ENCODE measurements at places on chromosomes 4 and X.
A peak's percentile ranks its signal among the peaks of the same experiment; 100 is the strongest.

GRCh38 chrX:140766024-140766611 lies 56.6 kb downstream of the LINC00632 start:
- peak; percentile 53 for DNase-seq

- no peak for DNase-seq
These were observed 14.1 kb upstream of the CXCL6 start for GRCh38 chr4:73822389-73822788.

GRCh38 chr4:124325690-124326089 lies 386.8 kb downstream of the ANKRD50 start:
- DNase-seq = no peak

DNA sequence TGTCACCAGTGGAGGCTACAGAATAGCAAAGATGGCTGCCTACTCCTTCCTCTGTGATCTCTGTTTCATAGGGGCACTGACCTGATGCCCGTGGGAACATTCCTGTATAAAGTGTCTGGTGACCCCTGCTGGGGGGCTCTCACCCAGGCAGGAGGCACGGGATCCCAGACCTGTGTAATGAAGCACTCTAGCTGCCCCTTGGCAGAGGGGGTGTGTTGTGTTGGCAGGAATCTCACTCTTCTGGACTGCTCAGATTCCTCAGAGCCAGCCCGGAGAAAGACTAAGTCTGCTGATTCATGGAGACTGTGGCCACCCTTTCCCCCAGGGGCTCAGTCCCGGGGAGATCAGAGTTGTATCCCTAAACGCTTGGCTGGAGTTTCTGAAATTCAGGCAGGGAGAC lies 648.3 kb downstream of the SPRY1 start:
- DNase-seq = no peak

DNA sequence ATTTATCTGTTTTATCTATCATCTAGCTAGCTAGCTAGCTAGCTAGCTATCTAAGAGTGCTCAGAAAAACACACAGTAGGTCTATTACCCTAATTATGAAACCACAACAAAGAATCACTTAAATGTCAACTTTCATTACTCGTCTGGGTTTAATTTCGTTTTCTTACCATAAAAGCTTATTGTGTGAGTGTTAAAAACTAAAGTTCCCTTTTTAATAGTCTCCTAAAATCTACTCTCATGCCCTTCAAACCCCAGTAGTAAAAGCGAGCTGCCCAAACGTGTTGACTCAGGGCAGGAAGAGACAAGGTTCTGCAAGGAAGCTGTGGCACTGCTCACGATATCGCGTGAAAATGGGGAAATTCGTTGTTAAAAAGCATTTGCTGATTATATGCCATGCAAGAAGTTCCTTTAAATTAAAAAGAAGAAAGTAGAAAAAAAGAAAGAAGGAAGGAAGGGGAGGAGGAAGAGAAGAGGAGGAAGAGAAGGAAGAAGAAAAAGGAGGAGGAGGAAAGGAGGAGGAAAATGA lies 595 bp downstream of the MBNL3 start:
- DNase-seq = peak; percentile 29

GRCh38 chrX:129996120-129996519 lies 13.7 kb downstream of the BCORL1 start:
- DNase-seq = no peak

GRCh38 chr4:4820261-4820660 lies 39.2 kb upstream of the MSX1 start:
- DNase-seq = no peak

GRCh38 chr4:70110917-70111316 lies 43.1 kb upstream of the PRR27 start:
- no peak for DNase-seq

GRCh38 chr4:36133658-36134057 lies 110.7 kb downstream of the ARAP2 start:
- DNase-seq = no peak

- DNase-seq = no peak
These were observed 24.0 kb downstream of the AFM start for GRCh38 chr4:73505567-73505966.

GRCh38 chr4:64539234-64539849 lies 130.1 kb upstream of the TECRL start:
- DNase-seq = peak; percentile 49

- no peak for DNase-seq
These were observed 313.2 kb downstream of the ANTXR2 start for GRCh38 chr4:79759793-79760192.

- DNase-seq = no peak
These were observed 31.5 kb upstream of the KLHL2 start for GRCh38 chr4:165175879-165176278.

- DNase-seq = no peak
These were observed 109.4 kb downstream of the DLG3 start for GRCh38 chrX:70554081-70554480.

GRCh38 chrX:13719192-13719856 lies 15.1 kb downstream of the TRAPPC2 start:
- no peak for DNase-seq

DNA sequence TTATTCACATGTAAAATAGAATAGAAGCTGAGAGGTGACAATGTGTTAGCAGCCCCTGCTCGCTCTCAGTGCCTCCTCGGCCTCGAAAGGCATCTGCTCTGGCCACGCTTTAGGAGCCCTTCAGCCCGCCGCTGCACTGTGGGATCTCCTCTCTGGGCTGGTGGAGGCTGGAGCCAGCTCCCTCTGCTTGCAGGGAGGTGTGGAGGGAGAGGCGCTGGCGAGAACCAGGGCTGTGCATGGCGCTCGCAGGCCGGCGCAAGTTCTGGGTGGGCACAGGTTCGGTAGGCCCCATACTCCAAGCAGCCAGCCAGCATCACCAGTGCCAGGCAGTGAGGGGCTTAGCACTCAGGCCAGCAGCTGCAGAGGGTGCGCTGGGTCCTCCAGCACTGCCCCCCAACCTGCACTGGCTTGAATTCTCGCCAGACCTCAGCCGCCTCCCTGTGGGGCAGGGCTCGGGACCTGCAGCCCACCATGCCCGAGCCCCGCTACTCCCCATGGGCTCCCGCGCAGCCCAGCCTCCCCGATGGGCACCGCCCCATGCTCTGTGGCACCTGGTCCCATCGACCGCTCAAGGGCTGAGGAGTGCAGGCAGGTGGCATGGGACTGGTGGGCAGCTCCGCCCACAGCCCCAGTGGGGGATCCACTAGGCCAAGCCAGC lies 1346.7 kb upstream of the IGFBP7 start:
- no peak for DNase-seq

- no peak for DNase-seq
These were observed 31.2 kb upstream of the UXT start for GRCh38 chrX:47690175-47690574.

- no peak for DNase-seq
These were observed 39.4 kb upstream of the EFHC2 start for GRCh38 chrX:44382871-44383270.

GRCh38 chr4:106343865-106344646 lies 24.5 kb downstream of the GIMD1 start:
- DNase-seq = no peak

GRCh38 chr4:78356251-78356786 lies 195.3 kb upstream of the ANXA3 start:
- DNase-seq = no peak

- DNase-seq = no peak
These were observed 11.2 kb upstream of the ADD1 start for GRCh38 chr4:2832309-2832980.

GRCh38 chr4:184838249-184839074 lies 12.7 kb upstream of the ACSL1 start:
- no peak for DNase-seq

DNA sequence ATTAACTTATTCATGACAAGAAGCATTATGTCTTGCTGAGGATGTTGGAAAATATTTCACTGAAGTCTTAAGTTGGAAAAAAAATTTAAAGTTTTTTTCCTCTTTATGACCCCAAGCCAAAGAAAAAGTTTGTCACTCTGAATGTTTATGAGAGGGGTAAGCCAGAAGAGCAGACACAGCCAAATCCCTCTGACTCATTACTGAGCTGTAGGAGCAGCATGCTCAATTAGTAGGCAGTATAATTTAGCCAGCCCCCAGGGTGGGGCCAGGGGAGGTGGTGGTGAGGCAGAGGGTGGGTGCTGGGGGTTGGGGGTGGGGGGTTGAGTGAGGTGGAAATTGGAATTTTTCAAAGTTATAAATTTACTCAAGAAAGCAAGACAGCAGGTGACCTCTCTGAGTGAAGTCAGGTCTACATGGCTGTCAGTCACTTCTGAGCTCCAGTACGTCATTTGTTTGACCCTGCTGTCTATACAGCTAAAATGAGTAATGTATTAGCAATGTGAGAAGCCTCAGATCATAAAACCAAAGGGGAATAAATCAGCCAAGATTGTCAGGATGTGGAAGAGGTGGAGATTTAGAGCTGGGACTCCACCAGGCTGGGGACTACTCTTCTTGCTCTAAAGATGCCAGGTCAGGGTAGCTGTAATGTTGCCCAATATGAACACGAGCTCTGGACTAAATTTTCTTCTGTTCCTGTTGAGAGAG lies 98.8 kb upstream of the NDP start:
- DNase-seq = no peak

- DNase-seq = no peak
These were observed 275.5 kb downstream of the BCOR start for GRCh38 chrX:39822133-39822748.

GRCh38 chrX:77668391-77669237 lies 117.4 kb downstream of the ATRX start:
- no peak for DNase-seq

DNA sequence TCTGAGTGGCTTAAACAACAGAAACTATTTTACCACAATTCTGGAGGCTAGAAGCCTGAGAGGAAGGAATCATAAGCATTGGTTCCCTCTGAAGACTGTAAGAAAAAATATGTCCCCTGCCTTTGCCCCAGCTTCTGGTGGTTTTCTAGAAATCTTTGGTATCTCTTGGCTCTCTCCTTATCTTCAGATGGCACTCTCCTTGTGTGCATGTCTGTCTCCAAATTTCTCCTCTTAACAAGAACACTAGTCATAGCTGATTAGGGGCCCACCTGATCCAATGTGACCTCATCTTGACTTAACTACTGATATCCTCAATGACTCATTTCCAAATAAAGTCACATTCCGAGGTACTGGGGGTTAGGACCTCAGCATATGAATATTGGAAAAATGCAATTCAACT lies 635.0 kb upstream of the NR3C2 start:
- DNase-seq = no peak

DNA sequence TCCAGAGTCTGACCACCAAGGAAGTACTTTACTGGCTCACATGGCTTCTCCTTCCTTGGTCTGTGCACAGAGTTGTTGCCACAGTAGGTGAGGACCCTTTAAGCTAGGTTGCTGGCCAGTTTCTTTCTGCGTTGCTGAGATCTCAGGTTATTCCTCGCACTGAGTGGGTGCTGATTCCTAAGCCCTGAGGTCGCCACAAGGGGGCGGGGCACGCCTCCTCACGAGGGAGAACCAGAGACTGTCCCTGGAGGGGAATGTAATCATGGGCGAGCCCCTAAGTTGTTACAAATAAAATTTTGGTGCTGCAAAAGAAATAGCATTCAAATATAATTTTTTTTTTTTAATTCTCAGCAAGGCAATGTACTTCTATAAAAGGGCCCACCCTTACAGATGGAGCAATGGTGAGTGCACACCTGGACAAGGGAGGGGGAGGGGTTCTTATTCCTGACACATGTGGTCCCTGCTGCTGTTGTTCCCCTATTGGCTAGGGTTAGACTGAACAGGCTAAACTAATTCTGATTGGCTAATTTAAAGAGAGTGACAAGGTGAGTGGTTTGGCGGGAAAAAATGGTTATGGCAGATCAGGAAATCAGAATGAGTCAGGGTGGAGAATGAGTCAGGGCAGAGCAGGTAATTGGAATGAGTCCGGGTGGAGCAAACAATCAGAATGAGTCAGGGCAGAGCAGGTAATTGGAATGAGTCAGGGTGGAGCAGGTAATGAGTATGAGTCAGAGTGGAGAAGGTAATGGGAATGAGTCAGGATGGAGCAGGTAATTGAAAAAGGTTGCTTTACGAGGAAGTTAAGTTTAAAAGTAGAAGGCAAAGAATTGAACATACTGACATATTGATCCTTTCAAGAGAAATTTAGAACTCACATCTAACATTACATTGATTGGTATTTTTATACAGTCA lies 107.5 kb downstream of the VSIG4 start:
- no peak for DNase-seq

DNA sequence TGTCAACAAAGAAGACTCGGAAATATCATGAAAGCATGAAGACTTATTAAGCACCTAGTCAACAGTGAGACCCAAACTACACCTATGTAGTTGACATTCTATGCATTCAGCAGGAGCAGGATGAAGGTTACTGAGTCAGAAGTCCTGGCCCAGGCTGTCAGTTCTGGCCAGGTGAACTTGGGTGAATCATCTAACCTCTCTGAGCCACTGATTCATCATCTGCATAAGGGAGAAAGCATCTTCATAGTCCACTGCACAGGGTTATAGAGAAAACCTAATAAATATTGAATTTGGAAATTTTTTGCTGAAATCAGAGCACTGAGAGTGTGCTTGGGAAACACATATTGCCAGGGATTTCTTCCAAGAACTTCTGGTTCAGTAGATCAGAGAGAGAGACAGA lies 296.0 kb upstream of the SFRP2 start:
- no peak for DNase-seq

GRCh38 chrX:25523574-25524540 lies 508.1 kb upstream of the ARX start:
- no peak for DNase-seq

DNA sequence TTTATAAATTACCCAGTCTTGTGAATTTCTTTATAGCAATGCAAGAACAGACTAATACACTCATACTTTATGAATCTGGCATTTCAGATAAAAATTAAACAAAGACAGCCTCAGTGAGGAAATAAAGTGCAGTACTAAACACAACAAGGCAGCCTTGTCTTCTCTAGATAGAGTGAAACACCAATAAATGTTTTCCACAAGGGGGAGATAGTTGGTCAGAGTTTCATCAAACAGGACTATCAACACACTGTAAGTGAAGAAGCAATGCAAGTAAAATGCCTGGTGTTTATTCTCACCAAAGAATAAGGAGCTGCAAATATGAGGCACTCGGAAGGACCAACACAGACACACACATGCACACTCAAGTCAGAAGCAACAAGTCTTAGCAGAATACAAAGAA lies 62.8 kb downstream of the FAM9B start:
- no peak for DNase-seq

DNA sequence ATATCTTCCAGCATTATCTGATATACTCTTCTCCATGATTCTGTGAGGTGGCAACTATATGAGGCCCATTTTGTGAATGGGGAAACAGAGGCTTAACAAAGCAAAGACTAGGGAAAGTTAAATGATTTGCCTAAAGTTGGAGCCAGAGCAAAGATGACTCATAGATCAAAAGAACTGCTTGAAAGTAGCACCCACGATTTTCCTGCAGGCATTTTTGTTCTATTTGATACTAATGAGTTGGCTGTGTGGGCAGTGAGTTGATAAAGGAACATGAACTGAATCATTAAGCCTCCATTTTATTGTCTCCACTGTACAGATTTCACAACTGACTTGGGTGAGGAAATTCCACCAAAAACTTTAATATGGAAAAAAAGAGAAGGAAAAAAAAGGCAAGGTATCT lies 138.9 kb upstream of the IGFBP7 start:
- no peak for DNase-seq
